ENCODE measurements at places on chromosomes 1 and 21.

DNA sequence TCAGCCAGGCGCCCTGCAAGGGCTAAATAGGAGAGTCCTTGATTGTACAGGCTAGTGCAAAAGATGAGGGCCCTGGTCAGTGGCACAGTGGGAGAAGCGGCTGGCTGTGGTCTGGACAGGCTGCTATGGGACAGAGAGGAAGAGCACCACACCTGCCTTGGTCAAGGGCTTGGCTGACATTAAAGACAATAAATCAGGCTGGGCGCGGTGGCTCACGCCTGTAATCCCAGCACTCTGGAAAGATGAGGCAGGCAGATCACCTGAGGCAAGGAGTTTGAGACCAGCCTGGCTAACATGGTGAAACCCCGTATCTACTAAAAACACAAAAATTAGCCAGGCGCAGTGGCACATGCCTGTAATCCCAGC, 62.9 kb downstream of the NID1 start:
- DNase-seq, result no peak

- DNase-seq, result no peak
Observed at GRCh38 chr1:55143684-55144083, 71.5 kb downstream of the USP24 start.

DNA sequence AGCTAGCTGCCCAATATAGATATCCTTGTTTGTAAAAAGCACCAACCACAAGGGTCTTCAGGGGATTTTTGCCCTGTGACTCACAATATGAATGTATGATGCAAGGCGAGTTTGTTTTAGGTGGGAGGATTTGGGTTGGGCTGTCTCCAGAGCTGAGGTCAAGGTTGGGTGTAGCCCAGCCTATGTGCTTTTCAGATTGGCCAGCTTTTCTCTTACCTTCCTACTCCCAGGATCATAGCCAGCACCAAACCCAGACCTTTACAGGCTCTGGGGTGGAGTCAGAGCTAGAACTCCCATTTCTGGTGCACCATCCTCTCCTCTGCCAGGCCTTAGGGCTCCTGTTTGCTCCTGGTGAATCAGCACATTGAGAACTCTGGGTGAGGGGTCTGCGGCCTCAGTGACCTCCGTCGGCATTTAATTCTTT, 55.6 kb upstream of the GCLM start:
- no peak for DNase-seq

- DNase-seq, result no peak
Observed at GRCh38 chr1:211606914-211607753, 28.2 kb upstream of the SLC30A1 start.

- DNase-seq, result no peak
Observed at GRCh38 chr1:95793893-95794292, 559.9 kb downstream of the RWDD3 start.

Measured in C1 segment of cervical spinal cord (tissue), 14 donors.